Fibroblast of skin of left quadriceps (primary cell): ENCODE measurements at places on chromosomes 1 and 21.

DNA sequence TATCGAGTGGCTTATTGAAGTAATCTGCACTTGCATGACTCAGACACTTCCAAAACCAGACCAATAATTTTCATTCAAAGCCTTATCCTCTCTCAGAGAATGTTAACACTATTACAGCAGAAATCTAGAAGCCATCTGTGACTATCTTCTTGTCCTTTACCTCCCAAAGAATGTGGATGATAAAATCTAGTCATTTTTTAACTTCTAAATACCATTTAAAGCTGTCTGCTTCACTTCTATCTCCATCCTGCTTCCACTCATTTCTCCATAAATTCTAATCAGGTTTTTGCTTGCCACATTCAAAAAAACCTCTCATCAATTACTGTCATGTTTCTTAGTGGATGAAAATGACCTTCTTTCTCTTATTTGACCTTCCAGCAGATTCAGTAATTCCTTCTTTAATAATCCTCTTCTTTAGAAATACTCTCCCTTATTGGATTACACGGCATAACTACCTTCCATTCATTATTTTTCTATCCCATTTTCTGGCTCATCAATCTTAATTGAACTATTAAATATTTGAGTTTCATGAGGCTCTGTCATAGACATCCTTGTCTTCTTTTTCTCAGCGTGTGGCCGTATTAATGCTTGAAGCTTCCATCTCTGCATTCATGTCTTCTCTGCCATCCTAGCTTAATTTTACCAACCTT lies 1999.4 kb downstream of the MRPL39 start:
- DNase-seq: no peak

DNA sequence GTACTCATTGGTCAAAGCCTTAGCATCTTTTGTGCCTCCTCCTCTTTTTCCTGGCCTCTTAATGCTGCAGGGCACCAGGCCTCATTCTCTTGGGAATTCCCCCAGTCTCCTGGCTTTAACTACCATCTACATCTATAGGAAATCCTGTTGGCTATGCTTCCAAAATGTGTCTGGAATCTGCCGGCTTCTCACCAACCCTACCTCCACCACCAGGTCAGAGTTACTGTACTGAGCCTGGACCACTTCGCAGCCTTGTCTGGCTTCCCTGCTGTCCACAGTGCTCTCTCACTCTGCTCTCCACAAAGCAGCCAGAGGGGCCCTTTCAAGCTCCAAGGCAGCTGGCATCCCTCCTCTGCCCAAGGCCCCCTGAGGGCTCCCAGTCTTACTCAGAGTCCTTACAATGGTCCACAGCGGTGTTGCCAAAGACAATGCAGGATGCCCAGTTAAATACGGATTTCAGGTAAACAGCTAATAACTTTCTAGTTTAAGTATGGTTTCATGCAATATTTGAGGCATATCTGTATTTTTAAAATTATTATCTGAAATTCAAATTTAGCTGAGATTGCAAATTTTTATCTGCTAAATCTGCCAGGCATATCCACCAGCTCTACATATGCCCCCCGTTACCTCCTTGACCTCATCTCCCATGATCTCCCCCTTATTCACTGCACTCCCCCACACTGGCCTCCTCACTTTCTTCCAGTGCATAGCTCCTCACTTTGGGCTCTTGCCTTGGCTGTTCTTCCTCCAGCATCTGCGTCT lies 34.5 kb upstream of the FAM163A start:
- DNase-seq: no peak

- DNase-seq: no peak
These were observed 40.5 kb downstream of the STPG1 start for GRCh38 chr1:24373044-24373443.

- DNase-seq: peak; percentile 19
These were observed 25.0 kb upstream of the LAPTM5 start for GRCh38 chr1:30782361-30783255.

- peak; percentile 36 for DNase-seq
These were observed 69.7 kb downstream of the CC2D1B start for GRCh38 chr1:52296345-52296744.

DNA sequence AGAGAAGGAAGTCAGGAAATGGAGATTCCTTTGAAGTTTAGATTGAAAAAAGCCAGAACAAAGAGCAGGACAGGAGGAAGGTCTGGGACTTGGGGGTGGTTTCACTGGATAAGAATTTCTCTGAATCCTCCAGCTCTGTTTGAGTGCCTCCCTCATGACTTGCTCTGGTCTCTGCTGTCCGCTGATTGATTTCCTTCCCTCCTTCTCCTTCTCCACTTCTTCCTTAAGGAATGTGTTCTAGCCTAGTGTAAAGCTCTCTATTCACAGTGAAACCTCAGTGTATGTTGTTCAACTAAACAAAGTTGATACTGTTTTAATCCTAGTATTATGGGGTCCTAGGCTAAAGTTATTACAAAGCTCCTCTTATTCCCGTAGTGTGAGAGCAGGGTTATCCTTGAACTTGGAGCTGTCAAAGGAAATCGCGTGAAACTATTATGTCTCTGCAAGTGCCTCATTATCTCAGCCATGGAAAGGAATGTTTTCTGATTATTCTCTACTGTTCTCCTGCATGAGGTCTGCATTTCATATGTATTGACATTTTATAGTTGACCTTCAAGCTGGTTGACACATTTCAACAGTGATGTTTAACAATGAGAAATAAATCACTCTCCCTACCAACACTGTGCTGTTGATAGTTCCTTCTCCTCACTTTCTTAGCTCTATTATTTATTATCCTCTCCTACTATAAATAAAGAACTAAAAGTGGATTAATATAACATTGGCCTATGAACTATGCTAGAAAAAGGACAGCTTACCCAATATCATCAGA lies 82.7 kb upstream of the KCTD3 start:
- DNase-seq: no peak

GRCh38 chr1:44289530-44289929 lies 65.5 kb downstream of the ERI3 start:
- no peak for DNase-seq

GRCh38 chr1:1196431-1197187 lies 9.8 kb downstream of the TNFRSF18 start:
- no peak for DNase-seq

DNA sequence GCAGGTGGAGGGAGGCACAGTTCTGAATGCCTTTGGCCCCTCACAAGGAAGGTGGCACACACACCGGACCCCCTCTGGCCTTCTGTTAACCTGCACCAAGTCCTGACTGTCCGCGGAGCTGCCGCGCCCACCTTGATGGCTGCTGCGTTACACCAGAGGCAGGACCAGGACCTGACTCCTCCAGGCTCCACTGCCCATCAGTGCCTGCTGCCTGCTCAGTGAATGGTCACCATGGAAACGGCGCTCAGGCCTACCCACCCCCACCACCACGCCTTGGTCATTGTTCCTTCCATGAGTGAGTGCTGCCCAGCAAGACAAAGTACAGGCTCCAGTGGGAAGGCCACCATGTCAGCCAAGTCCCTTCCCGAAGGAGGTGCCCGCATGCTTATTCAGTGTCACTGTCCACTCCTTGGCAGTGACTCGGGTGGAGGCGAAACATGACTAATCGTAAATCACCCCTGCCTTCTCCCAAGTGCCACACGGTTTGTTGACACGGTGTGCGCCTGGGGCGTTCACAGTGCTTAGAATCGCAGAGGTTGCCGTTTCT lies 57.3 kb downstream of the SLC37A1 start:
- DNase-seq: no peak

DNA sequence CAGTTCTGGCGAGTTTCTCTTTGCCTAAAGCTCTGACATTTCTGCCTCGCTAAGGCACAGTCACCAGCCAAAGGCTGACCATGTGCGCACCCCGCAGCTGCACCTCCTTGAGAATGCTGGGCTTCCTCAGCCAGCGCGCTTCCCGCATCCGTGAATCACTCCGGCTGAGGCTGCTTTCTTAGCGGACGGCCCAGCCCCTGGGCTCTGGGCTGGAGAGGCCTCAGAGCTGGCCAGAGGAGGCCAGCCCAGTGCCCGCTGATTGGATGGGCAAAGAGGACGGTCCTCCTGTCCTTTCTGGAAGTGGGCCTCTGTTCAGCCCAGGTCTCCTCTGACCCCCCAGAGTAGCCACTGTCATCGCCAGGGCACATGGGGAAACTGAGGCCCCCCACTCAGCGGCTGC lies 56.1 kb downstream of the PRDM16 start:
- DNase-seq: no peak

DNA sequence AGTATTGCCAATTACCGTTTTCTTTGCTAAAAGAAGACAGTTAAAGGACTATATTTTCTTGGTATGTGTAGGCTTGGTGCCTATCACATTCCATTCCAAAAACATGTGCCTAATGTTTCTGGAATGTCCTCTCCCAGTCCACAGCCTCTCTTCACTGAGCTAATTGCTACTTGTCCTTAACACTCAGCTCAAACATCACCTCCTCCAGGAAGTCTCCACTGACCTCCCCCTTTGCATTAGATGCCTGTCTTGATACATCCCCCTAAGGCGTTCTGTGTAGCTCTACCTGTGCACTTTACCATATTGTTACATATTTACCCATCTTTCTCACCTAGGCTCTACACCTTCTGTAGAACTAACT lies 195.6 kb upstream of the CAMK1G start:
- no peak for DNase-seq

- DNase-seq: peak; percentile 78
These were observed at the start of gene IRF2BP2 for GRCh38 chr1:234610061-234610665. TSS of gene IRF2BP2 (minus strand) at chr1:234610178. CDS start at chr1:234609494, 684 bp downstream.

DNA sequence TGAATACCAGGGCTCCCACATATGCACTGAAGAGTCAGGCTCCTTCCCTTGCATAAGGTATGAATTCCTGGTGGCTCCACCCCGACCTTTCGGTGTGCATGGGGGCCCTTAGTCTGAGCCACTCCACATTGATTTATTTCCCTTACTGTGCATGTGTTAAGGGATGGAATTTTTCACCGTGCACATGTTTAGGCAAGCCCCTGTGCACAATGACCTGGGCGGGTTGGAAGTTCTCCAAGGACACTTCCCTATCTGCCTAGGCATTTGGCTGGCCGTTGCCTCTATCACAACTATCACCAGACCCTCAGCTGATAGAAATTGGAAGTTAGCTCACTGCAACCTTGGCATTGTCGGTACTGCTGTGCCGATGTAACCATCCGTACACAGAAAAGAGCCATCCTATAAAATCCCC lies 9.7 kb downstream of the S100A6 start:
- no peak for DNase-seq

- peak; percentile 53 for DNase-seq
These were observed 21.5 kb downstream of the NDUFS5 start for GRCh38 chr1:39047374-39048229.

- no peak for DNase-seq
These were observed 24.6 kb downstream of the NUF2 start for GRCh38 chr1:163346326-163346870.

- no peak for DNase-seq
These were observed 16.0 kb downstream of the ATP1A1 start for GRCh38 chr1:116389013-116389412.

GRCh38 chr21:15140321-15141019 lies 75.7 kb upstream of the NRIP1 start:
- no peak for DNase-seq

DNA sequence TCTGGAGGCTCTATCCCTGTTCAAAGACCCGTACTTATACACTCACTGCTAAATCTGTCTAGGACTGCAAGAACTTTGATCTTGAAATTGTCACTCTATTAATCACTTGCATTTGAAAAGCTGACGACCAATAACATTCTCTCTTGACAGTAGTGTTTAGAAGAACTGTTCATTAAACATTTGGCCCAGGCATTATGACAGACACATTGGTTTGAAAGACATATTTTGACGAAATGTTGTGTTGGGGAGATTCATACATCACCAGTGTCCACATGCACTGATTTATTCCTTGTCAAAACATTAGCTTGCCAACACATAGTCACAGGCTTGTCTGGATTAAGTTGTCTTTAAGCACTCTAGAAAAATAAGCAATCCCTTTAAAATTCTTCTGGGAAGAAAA lies 951.3 kb downstream of the ADGRL2 start:
- no peak for DNase-seq

GRCh38 chr1:180186831-180187230 lies 32.2 kb downstream of the QSOX1 start:
- DNase-seq: no peak

DNA sequence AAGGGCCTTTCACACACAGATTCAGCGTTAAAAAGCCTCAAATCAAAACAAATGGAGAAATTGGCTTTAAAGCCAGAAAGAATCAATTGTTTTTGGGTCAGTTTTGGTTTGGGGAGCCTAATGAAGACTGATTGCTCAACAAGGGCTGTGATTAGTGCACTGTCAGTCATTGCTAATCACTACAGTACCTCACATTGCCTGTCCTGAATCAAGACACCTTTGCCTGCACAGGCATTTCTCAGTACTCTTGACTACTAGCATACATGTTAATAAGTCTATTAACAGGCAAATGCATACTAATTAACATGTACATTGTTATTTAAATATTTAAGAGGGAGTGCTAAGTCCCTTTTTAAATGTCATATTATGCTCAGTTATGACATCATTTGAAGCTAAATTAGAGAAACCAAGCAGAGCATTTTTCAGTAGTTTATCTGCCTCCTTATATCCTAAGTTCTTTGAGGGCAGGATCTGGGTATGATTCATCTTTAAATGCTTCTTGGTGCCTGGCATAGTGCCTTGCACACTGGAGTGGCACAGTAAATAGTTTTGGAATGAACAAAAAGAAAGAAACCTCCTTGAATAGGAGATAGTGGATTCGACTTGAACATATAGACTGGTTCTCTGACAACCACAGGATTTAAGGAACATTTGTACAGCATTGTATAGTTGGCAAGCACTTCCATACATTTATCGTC lies 25.8 kb upstream of the CCN1 start:
- DNase-seq: no peak

GRCh38 chr1:113677250-113678158 lies 81.8 kb downstream of the PHTF1 start:
- DNase-seq: peak; percentile 34

DNA sequence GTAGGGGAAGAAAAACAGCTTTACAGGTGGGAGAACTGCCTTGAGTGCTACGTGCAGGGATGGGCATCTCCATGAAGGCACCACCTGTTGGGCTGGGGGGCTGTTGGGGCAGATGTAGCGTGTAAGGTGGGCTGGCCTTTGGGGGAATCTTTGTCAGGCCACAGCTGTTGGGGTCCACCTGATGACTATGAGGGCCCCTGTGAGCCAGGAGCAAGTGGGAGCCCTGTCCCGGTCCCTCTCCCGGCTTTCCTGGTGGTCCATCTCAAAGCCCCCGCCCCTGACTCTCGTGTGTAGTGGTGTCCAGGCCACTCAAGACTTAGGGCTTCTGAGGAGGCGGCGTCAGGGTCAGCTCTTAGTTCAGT lies 13.5 kb downstream of the SLC37A1 start:
- DNase-seq: no peak

- DNase-seq: no peak
These were observed 63.1 kb downstream of the LAMC2 start for GRCh38 chr1:183248989-183249691.

DNA sequence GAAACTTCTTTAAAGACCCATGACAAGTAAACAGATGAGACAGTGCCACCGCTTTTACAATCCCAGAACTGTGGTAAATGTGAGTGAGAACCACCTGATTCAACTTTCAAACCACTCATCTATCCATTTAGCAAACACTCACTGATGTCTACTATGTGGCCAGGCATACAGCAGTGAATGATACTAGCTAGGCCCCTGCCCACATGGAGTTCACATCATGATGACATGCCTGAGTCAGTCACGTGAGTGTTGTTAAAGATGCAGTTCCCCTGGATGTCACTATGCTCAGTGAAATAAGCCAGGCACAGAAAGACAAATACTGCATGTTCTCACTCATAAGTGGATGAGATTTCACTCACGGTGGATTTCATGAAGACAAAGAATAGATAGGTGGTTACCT lies 28.4 kb downstream of the STX6 start:
- DNase-seq: no peak
